ENCODE measurements at places on chromosomes 1 and 21. TPM values are rescaled to one million over a fixed set of nuclear protein-coding genes. Genes with fewer than 3 reads are reported as not detected.

Gene VAMP3
- 60.3 TPM for total RNA-seq

Gene CD5L
- 4.9 TPM for total RNA-seq

Gene IQGAP3
- 0.56 TPM for total RNA-seq

Gene TNFRSF18
- 0.32 TPM for total RNA-seq

Gene AUNIP
- total RNA-seq: 0.11 TPM

GRCh38 chr1:36508257-36508656 lies 25.5 kb upstream of the CSF3R start:
- no peak for DNase-seq

Gene DMBX1
- total RNA-seq: not detected

DNA sequence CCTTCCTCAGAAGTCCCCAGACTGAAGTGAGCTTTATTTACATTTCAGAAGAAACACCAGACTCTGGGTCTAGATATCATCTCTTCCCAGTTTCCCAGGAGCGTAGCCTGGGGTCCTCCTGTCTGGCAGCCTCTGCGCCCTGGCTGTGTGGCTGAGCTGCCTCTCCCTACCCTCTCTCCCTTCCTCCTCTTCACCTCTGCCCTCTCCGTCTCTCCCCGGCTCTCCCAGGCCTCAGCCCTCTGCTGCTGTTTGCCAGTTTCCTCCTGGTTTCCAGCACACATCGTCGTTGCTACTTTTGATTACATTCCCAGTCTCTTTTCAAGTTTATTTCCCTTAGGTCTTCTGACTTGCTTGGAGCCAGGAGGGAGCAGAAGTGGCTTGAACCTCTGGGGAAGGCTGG lies 91.1 kb upstream of the DISP3 start:
- DNase-seq: no peak

Gene ITLN2
- total RNA-seq: not detected

Gene VAV3
- 1.6 TPM for total RNA-seq

Gene THEM5
- not detected for total RNA-seq

All from Right ventricle myocardium superior (tissue), 1 donor.